Stimulated activated CD4-positive, alpha-beta T cell treated with anti-CD3 and anti-CD28 coated beads, Interleukin-4, amount 100 ng/mL, for 1 hour (primary cell): ENCODE measurements at places on chromosomes 12 and 14.

- DNase-seq: no peak
Measured at GRCh38 chr12:109701064-109701463, 12.6 kb upstream of the FAM222A start.

DNA sequence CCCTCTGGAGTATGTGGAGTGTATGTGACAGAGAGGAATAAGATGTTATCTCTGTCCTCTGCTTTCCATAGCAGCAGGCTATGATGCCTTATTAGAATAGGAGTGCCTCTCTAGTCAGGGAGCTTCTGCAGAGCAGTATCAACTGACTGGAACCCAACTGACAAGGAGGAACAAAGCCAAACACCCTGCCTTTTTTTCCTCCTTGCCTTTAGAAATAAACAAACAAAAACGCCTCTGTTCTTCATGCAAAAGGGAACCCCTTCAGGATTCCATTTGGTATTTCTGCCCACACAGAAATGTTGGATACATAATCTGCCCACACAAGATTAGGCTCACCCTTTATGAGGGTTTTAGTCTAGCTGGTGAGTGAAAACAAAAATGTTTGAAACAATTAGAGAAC lies 50.3 kb downstream of the VRK1 start:
- no peak for DNase-seq

DNA sequence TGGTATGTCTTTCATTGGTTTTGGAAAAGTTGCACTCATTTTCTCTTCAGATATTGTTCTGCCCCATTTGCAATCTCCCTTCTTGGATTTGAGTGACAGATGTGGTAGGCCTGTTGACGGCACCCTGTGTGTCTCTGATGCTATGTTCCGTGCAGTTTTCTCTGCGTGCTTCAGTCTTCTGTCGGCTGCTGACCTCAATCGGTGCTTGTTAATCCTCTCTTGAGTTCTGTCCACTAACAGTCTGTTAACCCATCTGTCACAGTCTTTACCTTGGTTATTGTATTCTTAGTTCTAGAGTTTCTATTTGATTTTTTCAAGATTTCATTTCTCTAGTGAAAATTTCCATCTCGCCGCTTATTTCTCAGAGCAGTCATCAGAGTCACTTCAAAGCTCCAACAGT lies 20.7 kb upstream of the PLD4 start:
- no peak for DNase-seq

DNA sequence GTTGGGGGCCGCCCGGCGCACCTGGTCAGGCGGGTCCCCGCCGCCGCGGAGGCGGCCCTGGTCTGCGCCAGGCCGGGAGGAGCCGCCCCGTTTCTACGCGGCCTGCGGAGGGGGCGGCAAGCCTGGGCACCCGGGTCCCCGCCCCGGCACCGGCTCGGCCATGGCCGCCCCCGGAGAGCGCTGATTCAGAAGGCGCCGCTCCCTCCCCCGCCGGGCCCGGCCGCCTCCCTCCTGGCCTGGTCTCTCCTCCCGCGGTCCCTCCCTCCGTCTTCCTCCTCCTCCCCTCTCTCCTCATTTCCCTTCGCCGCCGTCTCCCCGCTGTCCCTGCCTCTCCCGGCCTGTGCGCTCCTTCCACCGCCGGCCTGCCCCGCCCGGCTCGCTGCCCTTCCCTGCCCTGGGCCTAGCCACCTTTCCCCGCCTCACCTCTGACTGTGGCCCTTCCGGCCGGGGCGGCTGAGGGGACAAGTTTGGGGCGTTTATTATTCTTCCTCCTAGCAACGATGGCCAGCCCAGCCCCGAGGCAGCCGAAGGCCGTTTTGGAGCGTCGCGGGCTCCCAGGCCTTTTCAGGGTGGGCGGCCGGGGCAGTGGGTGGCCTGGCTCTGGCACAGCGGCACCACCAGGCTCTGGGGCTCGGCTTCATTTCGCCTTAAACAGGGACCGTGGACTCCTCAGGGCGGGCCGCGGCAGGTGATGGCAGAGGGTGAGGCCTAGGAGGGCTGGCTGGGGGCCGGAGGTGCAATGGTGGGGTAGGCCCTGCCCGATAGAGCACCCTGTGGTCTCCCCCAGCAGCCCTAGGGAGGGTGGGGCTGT lies 768 bp downstream of the CEP170B start:
- DNase-seq: peak; percentile 49

- no peak for DNase-seq
Measured at GRCh38 chr14:56115334-56115870, 2.8 kb upstream of the PELI2 start.

DNA sequence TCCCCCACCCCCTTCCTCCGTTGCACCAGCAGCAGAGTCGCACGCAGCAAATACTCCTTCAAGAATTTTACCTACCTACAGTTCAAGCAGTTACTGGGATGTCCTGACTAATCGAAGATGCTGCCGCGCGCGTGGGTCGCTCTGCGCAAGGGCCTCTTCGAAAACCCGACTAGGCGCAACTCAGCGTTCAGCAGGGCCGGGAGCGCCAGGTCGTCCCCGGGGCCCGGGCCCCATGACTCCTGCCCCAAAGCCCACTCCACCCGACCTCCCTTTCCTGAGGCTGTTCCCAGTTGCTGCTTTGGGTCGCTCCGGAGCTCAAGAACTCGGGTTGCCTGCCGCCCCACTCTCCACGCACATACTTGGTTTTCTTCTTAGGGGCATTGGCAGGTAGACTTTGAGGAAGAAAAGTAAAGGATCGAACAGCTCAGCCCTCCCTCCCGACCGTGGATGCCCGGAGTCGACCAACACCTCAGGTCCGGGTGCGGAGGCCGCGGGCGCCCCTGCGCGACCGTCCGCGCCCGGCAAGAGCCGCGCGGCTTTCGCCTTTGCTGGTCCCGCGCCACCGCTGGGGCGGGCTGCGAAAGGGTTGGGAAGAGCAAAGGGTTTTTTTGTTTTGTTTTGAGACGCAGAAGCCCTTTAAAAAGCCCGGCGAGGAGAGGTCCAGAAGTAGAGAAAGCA lies 1.9 kb downstream of the BMP4 start:
- no peak for DNase-seq

GRCh38 chr14:51490205-51490604 lies 161.5 kb upstream of the FRMD6 start:
- DNase-seq: no peak

- DNase-seq: no peak
Measured at GRCh38 chr12:114995891-114996290, 311.9 kb upstream of the TBX3 start.

GRCh38 chr12:101480849-101481248 lies 5.7 kb downstream of the SPIC start:
- DNase-seq: no peak

DNA sequence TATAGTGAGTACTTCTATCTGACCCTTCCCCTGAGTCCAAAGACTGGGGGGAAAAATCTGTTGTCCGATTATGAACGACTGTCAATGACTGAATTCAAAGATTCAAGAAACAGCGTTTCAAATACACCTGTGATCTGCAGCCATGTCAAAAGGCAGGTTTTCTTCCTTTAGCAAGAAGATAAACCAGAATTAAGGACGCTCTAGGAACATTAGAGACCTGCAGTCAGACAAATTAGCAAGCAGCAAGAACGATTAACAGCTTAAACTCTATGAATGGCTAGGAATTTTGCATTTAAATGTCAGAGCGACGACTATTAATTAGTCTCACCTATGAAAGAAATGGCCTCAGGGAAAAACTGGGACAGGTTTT lies 2.1 kb downstream of the DUSP6 start:
- DNase-seq: no peak

- peak; percentile 50 for DNase-seq
Measured at GRCh38 chr12:57522887-57523705, 472 bp downstream of the MBD6 start.

DNA sequence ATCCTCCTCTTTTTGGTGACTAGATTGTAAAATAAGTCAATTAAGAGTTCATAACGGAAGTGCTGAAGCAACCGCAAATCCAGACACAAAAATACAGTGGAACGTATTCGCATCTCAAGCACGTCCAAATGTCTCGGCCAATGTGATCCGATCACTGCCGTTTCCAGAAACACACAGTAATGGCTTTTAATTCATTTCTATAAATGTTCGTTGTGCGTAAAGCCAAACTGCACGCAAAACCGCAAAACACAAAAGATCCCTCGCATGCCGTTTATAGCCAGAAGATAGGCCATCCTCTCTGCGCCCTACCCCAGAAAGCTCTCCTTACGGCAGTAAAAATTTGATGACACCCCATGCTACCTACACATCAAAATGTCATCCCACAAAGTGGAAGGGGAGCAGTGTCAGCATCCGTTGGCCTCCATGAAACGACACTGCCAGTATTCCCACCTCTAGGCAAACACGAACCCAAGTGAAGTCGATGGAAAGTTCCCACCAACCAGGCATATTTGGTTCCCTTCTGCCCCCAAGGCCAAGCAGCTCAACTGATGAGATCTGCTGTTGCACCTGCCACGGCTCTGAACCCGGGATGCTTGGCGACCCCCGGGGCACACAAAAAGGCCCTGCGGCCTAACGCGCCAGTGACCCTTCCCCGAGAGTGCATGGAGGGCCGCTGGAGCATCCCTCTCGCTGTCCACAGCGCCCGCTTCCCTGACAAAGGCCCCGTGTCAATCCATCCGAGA lies 1.4 kb downstream of the HECTD4 start:
- DNase-seq: no peak

DNA sequence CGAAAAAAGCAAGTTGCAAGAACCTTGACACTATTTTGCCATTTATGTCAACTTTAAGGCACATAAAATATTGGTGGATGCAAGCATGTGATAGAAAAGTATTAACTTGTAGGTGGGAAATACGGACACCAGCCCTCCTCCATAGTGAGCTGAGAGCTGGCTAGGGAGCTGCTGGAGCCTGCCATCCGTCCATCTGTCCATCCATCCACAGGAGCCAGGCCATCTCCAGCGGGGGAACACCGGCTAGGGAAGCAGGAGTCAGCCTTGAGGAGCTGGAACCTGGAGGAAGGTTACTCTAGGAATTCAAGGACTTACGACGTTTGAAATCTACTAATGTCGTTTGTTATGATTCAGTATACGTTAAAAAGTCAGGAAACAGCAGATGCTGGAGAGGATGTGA lies 120.7 kb upstream of the C14orf180 start:
- no peak for DNase-seq

DNA sequence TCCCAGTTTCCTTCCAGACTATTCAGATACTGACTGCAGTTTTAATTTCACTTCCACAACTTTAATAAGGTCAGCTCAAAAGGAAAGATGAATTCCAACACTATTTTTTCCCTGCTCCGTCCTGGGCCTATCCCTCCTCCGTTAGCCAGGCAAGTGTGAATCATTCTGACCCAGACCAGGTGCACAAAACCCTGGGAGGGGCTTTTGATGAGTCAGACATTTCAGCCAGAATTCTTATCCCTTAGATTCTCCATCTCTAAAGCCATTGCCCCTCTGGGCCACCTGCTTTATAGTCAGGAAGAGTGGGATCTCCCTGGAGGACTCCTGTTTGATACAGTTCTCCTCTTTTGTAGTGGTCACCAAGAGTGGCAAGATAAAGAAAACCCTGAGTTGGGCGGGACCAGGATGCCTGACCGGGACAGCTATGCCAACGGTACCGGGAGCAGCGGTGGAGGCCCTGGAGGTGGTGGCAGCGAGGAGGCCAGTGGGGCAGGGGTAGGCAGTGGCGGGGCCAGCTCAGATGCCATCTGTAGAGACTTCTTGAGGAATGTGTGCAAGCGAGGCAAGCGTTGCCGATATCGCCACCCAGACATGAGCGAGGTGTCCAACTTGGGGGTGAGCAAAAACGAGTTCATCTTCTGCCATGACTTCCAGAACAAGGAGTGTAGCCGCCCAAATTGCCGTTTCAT lies 2.2 kb downstream of the ZC3H10 start:
- DNase-seq: no peak

GRCh38 chr14:46250113-46250703 lies 401.4 kb downstream of the RPL10L start:
- DNase-seq: no peak

- DNase-seq: no peak
Measured at GRCh38 chr14:42174357-42174756, 567.7 kb downstream of the LRFN5 start.

DNA sequence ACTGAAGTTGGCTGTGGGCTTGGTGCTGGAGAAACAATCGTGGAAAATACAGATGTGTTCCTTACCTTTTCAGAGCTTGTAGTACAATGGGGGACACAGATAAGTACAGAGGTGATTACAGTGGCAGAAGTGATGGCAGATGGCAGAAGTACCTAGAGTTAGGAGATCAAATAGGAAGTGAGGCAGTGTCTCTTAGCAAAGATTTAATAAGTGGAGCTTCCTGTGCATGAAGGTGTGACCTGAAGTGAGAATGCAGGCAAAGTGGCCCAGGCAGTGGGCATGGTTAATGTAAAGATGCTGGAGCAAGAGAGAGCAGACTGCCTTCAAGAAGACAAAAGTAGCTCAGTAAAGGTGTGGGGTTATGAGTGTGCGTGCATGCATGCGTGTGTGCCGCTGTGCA lies 16.0 kb downstream of the LRRK2 start:
- no peak for DNase-seq

DNA sequence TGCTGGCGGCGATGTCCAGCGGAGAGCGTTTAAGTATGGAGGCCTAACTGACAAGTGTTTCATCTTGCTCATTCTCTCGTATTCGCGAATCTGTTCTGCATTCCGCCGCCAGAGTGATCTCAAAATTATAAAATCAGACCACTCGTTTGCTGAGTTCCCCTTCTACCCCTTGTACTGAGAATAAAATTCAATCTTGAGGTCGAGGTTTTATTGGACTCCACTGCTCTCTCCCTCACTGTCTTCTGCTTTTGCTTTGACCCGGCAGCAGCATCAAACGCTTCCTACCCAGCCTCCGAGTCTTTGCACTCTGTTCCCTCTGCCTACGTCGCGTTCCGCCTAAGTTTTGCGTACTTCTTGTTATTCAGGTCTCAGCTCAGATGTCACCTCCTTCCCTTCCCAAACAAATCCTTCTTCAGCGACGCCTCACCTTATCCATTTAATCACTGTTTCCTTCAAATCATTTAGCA lies 462 bp downstream of the KNTC1 start:
- peak; percentile 40 for DNase-seq

DNA sequence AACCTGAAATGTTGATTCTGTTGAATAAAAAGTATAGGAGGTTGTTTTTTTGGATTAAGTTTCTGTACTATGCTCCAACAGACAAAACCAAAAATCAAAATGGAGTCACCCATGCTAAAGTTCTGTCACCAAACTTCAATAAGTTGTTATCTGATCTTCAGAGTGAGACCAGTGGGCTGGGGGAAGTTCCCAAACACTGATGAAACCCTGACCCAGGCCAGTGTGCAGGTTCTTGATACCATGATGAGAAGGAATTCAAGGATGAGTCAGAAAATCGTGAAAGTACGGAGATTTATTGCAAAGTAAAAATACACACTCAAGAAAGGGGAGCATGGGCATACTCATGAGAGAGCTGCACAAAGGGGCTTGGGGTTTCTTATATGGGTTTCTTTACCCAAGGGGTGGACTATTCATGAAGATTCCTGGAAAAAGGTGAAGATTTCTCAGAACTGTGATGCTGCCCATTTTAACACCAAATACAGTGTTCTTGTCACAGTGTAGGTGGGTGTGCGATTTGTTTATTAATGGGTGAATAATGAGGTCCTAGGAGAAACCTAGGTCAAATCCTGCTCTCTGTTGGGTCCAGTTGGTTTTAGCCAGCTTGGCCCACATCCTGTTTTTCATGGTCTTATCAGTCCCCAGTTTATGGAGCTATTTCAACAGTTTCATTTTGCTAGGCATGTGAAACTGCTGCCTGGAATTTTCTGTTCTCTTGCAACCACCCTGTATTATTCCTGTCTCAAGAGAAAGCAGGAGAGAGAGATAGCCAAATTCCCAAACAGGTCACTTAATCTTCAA lies 27.5 kb upstream of the DENND5B start:
- no peak for DNase-seq
